ENCODE measurements at places on chromosomes 16 and 17. TPM values are rescaled to one million over a fixed set of nuclear protein-coding genes. Genes with fewer than 3 reads are reported as not detected.

Gene IST1
- 200 TPM for polyA plus RNA-seq

Gene MRTFB
- 5.1 TPM for polyA plus RNA-seq

- no peak for DNase-seq
Measured at GRCh38 chr16:19291475-19291874, 5.9 kb downstream of the CLEC19A start.

GRCh38 chr16:55479430-55480140 is 587 bp downstream of the MMP2 start:
- no peak for DNase-seq

DNA sequence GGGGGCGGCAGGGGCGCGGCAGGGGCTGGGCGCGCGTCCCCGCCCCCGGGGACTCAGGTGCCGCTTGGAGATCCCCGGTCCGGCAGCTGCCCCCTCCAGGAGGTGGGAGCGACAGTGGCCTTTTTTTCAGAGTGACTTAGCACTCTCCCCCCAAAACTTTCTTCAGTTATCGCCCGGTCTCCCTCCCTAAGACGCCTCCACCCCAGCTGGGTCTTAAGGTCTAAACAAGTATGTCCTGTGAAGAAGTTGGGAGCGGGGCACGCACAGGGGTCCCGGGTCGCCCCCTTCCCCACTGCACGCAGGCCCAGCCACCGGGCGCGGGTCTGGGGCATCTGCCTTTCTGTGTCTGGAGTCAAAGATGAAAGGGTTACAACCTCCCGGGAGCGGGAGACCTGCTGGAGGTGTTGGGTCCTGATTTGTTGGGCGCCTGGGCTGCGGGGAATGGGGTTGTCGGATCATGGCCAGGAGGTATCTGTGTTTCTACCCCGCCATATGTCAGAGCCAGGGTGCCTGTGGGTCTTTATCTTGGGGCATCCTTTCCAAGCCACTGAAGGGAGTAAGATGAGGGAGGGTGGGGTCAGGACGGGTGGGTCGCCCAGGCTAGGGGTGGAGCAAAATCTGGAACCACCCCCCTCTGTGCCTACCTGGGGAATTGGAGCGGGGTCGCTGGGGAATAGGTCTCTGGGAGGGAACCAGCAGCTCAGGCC is 757 bp downstream of the FMNL1 start:
- peak; percentile 79 for DNase-seq

- DNase-seq, result peak; percentile 99
Measured at GRCh38 chr17:77957857-77958715, at the start of gene TNRC6C. TNRC6C (plus strand) TSS chr17:77958703; CDS start chr17:78004207, 45,504 bp downstream.

GRCh38 chr17:79174905-79175856 is 100.6 kb downstream of the ENGASE start:
- no peak for DNase-seq
